ENCODE measurements at places on chromosomes 11 and 22. TPM values are rescaled to one million over a fixed set of nuclear protein-coding genes. Genes with fewer than 3 reads are reported as not detected.
A peak's percentile ranks its signal among the peaks of the same experiment; 100 is the strongest.

- peak; percentile 70 for DNase-seq
Measured at GRCh38 chr11:122751292-122752070, 86.8 kb upstream of the CRTAM start.

GRCh38 chr22:33983558-33983957, 63.3 kb upstream of the LARGE1 start:
- DNase-seq, result no peak

GRCh38 chr22:45496451-45496941, 6.2 kb upstream of the FBLN1 start:
- no peak for DNase-seq

GRCh38 chr11:46837860-46838259, 8.2 kb downstream of the CKAP5 start:
- DNase-seq, result no peak

GRCh38 chr11:113282898-113283437, 31.4 kb upstream of the TTC12 start:
- DNase-seq, result no peak

DNA sequence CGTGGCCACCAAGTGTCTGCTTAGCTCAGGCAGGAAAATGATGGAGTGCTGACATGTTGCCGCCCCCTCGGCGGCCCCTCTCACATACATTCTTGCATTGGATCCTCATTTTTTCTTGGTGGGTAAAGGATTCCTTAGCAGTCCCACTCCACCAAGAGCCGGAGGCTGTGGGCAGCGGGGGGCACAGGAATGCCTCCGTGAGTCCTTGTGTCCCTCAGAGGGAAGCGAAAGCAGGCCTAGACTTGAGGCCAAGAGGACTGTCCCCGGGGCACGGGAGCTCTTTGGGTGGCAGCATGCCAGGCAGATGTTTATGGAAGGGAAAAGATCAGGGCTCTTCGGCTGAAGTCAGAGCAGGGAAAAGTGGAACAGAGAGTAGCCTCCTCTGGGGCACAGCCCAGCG, 21.6 kb downstream of the LRFN4 start:
- no peak for DNase-seq

GRCh38 chr11:67055812-67056211, 835 bp upstream of the RHOD start:
- peak; percentile 76 for DNase-seq

DNA sequence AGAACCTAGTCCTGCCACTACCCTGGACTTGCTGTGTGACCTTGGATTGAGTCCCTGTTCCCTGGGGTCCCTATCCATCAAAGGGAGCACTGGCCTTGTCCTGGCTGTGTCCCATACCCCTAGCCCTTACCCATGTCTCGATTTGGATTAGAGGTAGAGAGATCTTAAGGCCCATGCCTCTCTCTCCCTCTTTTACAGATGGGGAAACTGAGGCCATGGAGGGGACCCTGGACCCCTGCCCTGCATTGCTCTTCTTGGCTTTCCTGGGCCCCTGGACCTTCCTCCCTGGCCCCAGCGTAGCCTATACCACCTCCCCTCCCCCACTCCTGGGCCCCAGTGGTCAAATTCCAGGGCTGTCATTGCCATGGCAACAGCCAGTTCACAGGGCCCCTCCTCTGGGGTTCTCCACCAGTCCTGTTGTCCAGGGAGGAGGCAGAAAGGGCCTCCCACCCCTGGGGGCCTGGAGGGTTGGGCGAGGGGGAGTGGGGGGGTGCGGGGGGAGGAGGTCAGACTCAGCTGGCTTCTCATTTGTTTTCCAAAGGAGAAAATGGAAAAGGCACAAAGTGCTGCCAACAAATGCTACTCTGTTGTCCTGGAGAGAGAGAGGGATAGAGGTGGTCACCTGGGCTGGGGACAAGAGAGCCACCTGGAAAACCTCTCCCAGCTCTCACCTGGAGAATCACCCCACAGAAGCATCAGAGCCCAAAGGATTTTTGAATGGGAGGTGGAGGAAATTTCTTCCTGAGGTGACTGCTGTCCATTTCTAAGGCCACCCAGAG, 23.3 kb downstream of the ARHGEF17 start:
- no peak for DNase-seq

GRCh38 chr22:25791556-25791955, 49.6 kb downstream of the MYO18B start:
- no peak for DNase-seq

- DNase-seq, result peak; percentile 8
Measured at GRCh38 chr11:106794058-106794457, 224.2 kb downstream of the GUCY1A2 start.

GRCh38 chr11:68067991-68068390, 29.2 kb downstream of the TCIRG1 start:
- no peak for DNase-seq

GRCh38 chr11:97937501-97937900, 1083.2 kb upstream of the CNTN5 start:
- peak; percentile 49 for DNase-seq

GRCh38 chr22:20084547-20085413, 4.7 kb downstream of the DGCR8 start:
- peak; percentile 27 for DNase-seq

GRCh38 chr11:107856981-107857517, 1.5 kb downstream of the SLC35F2 start:
- peak; percentile 20 for DNase-seq

DNA sequence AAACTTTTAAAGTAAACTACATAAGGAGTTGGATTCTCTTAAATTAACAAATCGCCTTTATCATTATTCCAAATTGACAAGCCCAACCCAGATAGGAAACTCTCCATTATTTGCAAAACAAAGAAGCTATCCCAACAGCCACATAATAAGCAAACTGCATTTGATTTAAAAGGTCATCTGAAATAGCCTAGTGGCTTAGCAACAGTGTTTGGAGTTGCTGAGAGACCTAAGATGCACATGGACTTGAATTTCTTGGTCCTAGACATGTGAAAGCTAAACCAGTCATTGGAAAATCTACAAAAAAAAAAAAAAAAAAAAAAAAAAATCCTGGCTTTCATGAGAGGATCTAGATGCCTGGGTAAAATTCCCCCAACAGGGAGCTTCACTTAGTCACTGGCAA, 69.5 kb downstream of the PRCP start:
- DNase-seq, result no peak

- DNase-seq, result no peak
Measured at GRCh38 chr11:36340897-36341296, 44.8 kb downstream of the PRR5L start.

- DNase-seq, result peak; percentile 99
Measured at GRCh38 chr22:36065775-36066544, 37.3 kb upstream of the RBFOX2 start.

- DNase-seq, result peak; percentile 21
Measured at GRCh38 chr11:36057379-36058042, 113.6 kb downstream of the LDLRAD3 start.

DNA sequence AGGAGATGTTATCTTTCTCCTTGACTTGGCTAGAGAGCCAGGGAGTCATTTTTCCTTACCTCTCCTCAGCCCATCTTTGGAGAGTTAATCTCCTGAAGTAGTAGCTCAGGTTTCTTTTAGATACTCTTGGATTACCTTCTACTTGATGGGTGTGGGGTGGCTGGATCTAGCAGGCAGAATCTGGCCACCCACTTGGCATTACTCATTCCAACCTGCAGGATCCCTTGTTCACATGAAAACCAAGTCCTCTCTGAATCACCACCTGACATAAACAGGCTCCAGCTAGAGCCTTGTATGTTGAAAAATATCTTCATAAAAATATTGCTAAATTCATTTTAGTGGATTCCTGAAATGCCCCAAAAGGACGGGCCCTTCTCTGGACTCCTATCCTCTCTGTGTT, 250.6 kb upstream of the PLET1 start:
- peak; percentile 32 for DNase-seq

- peak; percentile 87 for DNase-seq
Measured at GRCh38 chr11:45045683-45046471, 95.2 kb upstream of the TP53I11 start.

The FAM111B gene
- 4.5 TPM for total RNA-seq

The PLET1 gene
- not detected for total RNA-seq

The ACTN3 gene
- not detected for total RNA-seq

The NR1H3 gene
- 7.2 TPM for total RNA-seq

The KRTAP5-1 gene
- total RNA-seq, result not detected

The BDNF gene
- 63.6 TPM for total RNA-seq

The YPEL1 gene
- 0.22 TPM for total RNA-seq

The CRYBB2 gene
- total RNA-seq, result not detected

Data from GM23248 (cell line).